ENCODE measurements at places on chromosomes 6 and 20.

DNA sequence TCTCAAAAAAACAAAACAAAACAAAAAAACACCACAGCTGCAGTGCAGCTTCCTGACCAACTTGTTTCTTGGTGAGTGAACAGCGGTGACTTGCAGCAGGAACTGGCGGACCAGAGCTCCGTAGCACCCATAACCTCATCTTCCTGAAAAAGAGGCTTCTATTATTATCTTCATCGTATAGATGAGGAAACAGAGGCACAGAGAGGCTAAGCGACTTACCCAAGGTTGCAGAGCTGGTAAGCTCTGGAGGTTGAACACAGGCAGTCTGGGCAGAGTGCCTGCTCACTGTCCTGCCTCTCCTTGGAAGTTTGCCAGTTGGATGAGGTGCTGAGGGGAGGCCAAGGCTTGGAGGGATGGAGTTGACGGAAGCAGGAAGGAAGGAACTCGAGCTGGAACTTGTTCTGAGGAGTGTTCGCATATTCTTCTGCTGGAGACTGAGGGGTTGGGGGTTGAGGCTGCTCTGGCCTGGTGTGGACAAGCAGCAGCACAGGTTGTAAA, 47.9 kb upstream of the CCDC167 start:
- DNase-seq = no peak

GRCh38 chr6:41711323-41712038, 23.9 kb downstream of the TFEB start:
- no peak for DNase-seq

DNA sequence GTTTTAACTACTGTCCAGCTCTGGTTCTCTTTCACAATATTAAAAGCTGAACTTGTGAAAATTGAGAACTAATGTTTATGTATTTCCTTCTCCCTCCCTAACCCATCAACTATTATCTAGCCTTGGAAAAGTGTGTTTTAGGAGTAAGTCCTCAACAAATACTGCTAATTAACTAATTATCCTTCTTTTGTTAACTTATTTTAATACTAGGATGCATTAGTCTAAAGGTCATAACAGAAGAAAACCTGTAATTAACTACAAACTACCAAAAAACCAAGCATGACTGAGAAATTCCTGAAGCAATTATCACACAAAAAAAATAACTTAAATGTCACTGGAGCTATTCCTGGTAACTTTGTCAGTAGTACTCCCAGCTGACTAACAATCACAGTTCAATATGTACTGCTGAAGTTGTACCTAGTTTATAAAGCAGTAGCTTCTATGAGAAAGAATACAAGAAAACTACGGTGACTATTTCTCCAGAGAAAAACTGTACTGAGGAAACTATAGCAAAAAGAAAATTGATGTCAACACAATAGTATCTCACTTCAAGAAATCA, 301.9 kb downstream of the LAMA2 start:
- no peak for DNase-seq

DNA sequence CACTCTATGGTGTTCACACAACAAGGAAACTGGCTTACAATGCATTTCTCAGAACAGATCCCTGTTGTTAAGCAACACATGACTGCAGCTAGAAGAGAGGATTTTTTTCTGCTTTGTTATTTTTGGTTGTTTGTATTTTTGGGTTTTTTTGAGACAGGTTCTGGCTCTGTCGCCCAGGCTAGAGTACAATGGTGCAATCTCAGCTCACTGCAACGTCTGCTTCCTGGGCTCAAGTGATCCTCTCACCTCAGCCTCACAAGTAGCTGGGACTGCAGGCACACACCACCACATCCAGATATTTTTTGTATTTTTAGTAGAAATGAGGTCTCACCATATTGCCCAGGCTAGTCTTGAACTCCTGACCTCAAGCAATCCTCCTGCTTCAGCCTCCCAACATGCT, 12.7 kb downstream of the CD24 start:
- DNase-seq = no peak

DNA sequence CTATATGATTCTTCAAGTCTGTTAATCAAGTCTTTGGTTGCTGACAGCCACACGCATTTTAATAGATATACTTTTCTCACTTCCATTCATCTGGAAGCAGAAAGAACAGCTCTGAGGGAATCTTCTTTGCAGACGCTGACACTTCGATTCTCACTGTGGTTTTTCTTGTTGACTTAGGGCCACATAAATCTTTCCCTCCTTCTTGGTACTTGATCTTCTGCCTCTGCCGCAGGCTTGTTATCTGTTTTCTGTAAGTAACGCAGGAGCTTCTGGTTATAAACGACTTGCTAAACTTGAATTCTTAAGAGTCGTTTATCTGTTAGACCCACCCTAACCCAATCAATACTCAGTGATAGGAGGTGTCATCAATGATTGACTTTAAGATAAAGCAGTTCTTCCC, 268.8 kb upstream of the SULF2 start:
- no peak for DNase-seq

- no peak for DNase-seq
Observed at GRCh38 chr6:3624250-3625136, 127.0 kb downstream of the PXDC1 start.

DNA sequence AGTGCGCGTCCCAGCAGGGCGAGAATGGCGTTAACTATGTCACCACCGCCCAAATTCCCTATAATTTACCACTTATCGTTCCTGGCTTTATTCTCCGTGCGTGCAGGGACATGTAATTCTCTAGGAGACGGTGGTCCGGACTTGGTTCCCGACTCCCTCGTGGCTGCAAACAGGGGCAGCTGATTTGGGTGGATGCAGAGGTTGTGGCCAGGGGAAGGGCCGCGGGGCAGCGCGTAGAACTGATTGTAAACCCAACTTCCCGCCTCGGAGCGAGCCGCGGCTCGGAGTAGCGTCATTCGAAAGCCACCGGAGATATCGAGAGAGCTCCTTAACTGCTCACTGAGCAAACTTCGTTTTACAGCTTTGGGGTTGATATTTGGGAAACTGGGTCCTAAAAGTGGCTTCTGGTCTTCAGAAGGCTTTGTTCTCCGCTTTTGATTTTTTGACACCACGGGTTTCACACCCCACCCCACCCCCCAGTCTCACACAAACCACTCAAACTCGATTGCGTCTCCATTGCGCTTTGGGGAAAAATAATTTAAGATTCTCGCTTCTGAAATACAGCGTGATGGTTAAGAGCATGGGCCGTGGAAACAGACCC, 17.5 kb upstream of the ZSCAN9 start:
- DNase-seq = no peak
